ENCODE measurements at places on chromosomes 5 and 9.

- H3K27me3 ChIP-seq: no peaks in the 10 kb centered on the region
- no peak overlapping the region for H3K27ac ChIP-seq
- no peak overlapping the region for H3K4me3 ChIP-seq
- H3K36me3 ChIP-seq: no peaks in the 10 kb centered on the region
- no peak for DNase-seq
Measured at GRCh38 chr5:6467591-6467990, 18.9 kb downstream of the UBE2QL1 start.

GRCh38 chr9:71025728-71026127 lies 95.7 kb downstream of the TRPM3 start:
- no peak overlapping the region for H3K4me3 ChIP-seq
- no peak for DNase-seq
- H3K27ac ChIP-seq: no peak overlapping the region
- no peaks in the 10 kb centered on the region for H3K4me1 ChIP-seq
- no peaks in the 10 kb centered on the region for H3K36me3 ChIP-seq

- H3K27ac ChIP-seq: no peak overlapping the region
- no peak for DNase-seq
- no peaks in the 10 kb centered on the region for H3K27me3 ChIP-seq
- no peaks in the 10 kb centered on the region for H3K4me1 ChIP-seq
Measured at GRCh38 chr5:168612996-168613395, 33.8 kb upstream of the PANK3 start.

DNA sequence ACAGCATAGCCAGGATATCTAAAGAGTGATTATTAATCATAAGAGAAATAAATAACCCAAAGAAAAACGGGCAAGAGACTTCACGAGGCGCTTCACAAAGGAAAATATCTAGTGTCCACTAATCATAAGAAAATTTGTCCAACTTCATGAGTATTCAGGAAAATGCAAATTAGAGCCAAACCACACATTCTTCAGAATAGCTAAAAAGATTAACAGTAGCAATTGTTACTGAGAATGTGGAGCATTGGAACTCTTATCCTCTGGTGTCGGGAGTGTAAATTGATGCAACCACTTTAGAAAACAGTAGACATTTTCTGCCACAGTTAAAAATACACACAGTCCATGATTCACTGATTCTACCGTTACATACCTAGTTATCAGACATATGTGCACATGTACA lies 145.7 kb downstream of the CWC27 start:
- H3K4me3 ChIP-seq: no peak overlapping the region
- no peak overlapping the region for H3K27ac ChIP-seq
- no peak for DNase-seq
- H3K27me3 ChIP-seq: no peaks in the 10 kb centered on the region
- no peaks in the 10 kb centered on the region for H3K4me1 ChIP-seq

Measured in aorta (tissue), 5 donors.